ENCODE measurements at places on chromosomes 12 and 14.

- no peak for DNase-seq
Measured at GRCh38 chr12:116153983-116154382, 123.5 kb downstream of the MED13L start.

GRCh38 chr14:42628602-42629001 is 1021.9 kb downstream of the LRFN5 start:
- no peak for DNase-seq

DNA sequence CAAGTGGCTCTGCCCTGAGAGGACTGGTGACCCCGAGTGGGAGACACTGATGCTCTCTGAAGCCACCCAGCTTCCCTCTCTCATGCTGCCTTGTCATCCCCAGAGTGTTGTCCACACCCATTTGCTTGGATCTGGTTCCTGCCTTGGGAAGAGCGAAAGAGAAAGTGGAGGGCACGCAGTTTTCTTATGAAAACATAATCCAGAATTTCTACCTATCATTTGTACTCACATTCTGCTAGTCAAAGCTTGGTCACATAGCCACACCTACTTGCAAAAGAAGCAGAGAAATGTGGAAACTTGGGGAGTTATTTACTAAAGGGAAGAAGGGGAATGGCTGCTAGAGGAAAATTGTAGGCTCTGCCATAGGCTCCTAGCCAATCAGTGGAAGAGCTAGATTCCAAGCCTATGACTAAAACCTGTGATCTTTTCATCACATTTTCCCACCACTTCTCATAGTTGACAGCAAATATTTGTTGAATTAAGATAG is 326.3 kb downstream of the ZFP36L1 start:
- peak; percentile 79 for DNase-seq

GRCh38 chr14:104799244-104800014 is 1.5 kb upstream of the ZBTB42 start:
- DNase-seq = no peak

DNA sequence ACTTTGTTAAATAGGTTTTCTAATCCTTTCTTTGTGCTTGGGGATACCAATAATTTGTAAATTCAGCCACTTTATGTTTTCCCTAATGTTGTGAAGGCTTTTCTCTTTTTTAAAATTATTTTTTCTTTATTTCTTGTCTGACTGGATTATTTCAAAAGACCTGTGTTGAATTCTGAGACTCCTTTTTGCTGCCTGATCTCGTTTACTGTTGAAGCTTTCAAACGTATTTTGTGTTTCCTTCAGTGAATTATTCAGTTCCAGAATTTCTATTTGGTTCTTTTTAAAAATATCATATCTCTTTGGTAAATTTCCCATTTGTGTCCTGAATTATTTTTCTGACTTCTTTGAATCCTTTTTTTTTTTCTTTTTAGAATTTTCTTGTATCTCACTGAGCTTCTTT is 241.6 kb downstream of the LRIG3 start:
- no peak for DNase-seq

- no peak for DNase-seq
Measured at GRCh38 chr12:11962860-11963259, 107.9 kb upstream of the BCL2L14 start.

GRCh38 chr12:30764251-30764650 is 9.5 kb upstream of the CAPRIN2 start:
- DNase-seq = no peak

DNA sequence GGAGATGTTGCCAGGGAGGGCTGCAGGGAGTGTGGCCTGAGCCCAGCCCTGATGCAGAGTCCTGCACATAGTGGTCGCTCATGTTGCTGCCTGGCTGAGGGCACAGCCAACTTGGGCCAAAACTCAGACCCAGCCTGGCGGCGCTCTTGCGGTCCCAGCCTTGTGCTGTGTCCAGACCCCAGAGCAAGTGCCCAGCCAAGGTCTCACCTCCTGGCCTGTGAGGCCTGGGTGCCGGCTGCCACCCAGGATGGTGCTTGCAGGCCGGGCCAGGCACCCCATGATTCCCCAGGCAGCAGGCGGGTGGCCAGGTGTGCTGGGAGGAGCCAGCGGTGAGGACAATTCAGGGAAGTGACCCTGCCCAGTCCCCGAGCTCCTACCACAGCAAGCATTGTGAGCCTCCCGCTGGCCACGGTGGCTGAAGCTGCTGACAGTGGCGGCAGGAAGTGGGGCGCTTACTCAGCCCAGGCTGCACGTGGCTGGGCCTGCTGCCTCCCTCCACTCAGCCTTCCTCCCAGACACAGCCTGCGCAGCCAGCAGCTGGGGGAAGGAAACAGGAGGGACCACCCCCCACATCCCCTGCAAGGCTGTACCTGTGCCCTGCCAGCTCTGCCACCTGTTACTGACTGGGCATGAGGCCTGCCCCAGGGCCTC is 17.7 kb upstream of the PGF start:
- DNase-seq = peak; percentile 45

DNA sequence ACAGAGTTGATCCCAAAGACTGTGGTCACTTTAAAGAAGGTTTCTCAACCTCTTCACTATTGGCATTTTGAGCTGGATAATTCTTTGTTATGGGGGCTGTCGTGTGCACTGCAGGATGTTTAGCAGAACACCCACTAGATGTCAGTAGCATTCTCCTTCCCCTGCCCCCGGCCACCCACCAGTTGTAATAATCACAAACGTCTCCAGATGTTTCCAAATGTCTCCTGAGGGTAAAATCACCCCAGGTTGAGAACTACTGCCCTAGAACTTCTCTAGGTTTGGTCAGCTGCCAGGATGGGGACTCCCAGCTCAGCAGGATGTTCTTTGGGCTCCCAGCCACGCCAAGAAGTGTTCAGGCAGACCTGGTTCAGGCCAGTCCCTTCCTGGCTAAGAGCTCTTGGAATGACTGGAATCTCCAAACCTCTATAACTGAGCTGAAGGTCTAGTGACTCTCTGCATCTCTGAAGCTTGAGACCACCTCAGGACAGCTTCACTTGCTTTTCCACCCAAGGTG is 12.5 kb upstream of the AJUBA start:
- DNase-seq = no peak

DNA sequence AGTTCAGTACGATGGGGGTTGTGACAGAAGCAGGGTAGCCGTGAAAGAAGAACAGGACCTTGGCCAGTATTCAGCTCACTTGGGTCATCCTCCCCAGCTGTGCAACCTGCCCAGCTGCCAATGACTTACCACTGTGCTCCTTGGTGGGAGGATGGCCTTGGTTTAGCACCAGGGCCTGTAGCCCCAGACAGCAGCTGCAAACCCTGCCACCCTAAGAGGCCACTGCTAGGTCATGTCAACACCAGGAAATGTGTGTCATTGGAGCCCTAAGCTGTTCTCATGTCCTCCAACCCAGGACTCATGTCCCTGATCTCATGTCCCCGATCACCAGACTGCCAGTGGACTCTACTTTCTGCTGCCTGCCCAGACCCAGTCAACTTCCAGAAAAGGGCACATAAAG is 3.0 kb upstream of the CRACR2A start:
- DNase-seq = no peak

- DNase-seq = no peak
Measured at GRCh38 chr12:10559244-10559643, 53.6 kb downstream of the EIF2S3B start.

DNA sequence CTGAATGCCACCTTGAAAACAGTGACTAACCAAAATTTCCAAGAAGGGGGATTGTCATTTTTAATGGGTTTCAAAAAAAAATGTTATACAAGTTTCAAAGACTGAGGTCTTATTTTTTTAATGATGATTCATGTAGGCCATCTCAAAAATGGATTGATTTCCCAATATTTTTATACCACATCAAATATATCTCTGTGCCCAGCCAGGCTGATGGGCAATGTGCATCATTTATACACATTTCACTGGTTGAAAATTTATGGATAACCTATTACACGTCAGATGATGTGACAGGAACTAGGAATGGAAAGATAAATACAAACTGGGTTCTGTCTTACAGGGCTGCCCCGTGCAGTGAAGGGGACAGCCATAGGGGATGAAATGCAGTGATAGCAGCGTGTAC is 112.7 kb upstream of the TMPO start:
- no peak for DNase-seq

- peak; percentile 21 for DNase-seq
Measured at GRCh38 chr14:83300476-83301064, 1766.9 kb upstream of the SEL1L start.

DNA sequence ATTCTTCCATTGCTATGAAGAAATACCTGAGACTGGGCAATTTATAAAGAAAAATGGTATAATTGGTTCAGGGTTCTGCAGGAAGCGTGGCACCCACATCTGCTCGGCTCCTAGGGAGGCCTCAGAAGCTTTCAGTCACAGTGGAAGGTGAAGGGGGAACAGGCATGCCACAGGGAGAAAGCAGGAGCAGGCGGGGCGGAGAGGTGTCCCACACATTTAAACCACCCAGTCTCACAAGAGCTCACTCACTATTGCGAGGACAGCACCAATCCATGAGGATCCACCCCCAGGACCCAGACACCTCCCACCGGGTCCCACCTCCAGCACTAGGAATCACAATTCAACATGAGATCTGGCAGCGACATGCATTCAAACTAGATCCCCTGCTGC is 56.0 kb upstream of the C14orf180 start:
- no peak for DNase-seq

GRCh38 chr12:53241623-53242412 is 9.8 kb upstream of the RARG start:
- no peak for DNase-seq

DNA sequence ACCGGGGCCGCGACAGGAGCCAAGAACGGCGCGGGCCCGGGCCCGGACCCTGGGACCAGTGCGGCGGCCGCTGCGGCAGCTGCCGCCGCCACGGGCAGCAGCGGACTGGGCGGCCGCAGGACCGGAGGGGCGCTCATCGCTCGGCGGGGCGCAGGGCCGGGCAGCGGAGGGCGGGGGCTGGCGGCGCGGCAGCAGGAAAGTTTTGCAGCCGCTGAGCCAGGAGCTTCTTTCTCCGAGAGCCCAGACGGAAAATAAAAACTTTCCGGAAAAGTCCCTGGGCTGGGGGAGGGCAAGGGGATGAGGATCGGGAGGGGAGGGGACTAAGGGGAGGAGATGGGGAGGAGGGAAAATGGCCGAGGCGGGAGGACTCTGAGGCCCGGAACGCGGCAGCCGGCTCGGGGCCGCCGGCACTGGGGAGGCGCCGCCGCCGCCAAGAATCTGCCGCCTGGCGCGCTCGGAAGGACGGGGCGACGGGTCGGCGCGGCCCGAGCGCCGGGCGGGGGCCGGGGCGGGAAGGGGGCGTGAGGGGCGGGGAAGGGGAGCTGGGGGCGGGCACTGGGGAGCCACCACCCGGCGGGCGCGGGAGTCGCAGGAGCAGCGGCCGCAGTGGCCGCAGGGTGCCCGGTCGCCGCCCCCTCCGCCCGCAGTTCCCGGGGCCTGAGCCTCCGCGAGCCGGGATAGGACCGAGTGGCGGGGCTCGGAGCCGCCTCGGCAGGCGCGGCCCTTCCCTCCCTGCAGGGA is at the start of gene PRKD1:
TSS of gene PRKD1 (minus strand) at position 472 of the 741 bp plus-strand sequence.
- peak; percentile 7 for DNase-seq

DNA sequence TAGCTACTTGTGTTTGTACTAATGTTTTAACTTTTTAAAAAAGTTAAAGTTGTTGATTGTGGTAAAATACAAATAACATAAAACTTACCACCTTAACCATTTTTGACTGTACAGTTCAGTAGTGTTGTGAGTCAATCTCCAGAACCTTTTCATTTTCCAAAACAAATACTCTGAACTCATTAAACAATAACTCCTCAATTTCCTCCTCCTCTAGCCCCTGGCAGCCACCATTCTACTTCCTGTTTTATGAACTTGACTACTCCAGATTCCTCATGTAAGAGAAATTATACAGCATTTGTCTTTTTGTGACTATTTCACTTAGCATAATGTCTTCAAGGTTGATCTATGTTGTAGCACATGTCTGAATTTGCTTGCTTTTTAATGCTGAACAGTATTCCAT is 299.1 kb upstream of the AMIGO2 start:
- DNase-seq = no peak

- no peak for DNase-seq
Measured at GRCh38 chr12:13229504-13229903, 33.0 kb downstream of the EMP1 start.

GRCh38 chr12:44464180-44464579 is 411.9 kb downstream of the NELL2 start:
- DNase-seq = no peak

GRCh38 chr14:58104808-58105207 is 47.2 kb downstream of the ARMH4 start:
- DNase-seq = peak; percentile 16

DNA sequence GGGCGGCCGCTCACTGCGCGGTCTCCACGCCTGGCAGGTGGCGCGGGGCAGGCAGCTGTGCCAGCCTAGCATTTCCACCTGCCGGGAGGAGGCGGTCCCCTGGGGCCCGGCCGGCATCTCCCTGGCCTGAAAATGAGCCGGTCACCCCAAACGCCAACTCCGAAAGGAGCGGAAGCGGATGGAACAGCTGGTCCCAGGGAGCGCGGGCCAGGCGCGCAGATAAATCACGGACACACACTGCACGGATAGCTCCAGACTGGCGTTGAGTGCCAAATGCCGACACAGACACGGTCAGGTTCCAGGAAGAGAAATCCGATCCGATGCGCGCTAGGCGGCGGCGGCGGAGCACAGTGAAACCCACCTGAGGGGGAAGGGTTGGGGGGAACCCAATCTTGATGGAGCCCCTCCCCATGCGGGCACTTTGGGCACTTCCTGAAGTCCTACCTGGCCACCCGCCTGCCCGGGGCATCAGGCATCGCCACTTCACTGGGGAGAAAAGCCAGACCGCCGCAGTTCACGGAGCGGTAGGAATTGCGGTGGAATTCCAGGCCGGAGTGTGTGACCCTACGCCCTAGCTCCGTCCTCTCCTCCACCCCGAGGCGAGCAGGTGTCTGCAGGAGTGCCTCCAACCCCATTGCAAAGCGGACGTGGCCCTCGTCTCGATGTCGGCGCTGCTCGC is 624 bp upstream of the PLEKHD1 start:
- no peak for DNase-seq

- no peak for DNase-seq
Measured at GRCh38 chr12:93461503-93461902, 5.8 kb upstream of the MRPL42 start.

DNA sequence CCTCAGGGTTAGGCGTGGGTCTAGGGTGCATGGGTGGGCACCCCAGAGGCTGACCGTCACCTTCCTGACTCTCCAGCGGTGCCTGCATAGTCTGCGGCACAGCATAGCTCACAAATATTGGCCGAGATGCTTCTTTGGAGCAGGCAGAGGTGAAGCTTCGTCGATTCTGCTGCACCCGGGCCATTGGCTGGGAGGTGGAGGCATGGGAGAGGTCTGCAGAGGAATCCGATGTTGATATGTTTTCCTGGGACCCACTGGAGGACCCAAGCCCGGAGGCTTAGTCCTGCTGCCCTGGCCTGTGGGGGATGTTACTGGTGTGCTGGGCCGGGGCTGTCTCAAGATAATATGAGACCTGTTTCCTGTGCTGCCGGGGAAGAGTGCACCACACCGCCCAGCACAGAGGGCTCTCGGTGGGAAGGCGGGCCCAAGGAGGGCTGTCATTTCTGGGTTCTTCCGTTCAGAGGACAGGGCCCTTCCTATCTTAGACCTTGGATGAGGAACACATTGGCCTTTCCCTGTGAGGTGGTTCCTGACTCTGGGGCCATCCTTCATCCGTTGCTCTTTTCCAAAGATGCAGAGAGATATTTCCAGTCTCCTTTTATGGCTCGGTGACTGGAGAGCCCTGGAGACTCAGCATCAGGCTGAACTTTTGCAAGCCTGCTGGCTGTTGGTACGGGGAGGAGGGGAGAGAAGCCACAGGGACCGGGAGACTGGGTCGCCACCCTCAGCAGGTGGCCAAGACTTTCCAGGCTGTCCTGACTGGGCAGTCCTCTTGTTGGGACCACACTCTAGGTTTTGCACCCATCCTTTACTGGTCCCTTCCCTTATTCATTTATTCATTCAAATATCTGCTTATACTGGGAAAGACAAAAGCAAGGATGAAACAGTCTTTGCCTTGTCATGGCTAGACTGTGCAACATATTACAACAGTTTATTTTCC is 143.5 kb downstream of the TSPAN9 start:
- no peak for DNase-seq

GRCh38 chr12:64323476-64324225 is 66.9 kb downstream of the C12orf56 start:
- DNase-seq = no peak
